Smooth muscle cell of the umbilical artery (primary cell): ENCODE measurements at places on chromosomes 3 and 15. TPM values are rescaled to one million over a fixed set of nuclear protein-coding genes. Genes with fewer than 3 reads are reported as not detected.

The ARPIN gene
- 7.4 and 8.6 TPM in 2 replicates for total RNA-seq

The C3orf33 gene
- 2.9 and 3.3 TPM in 2 replicates for total RNA-seq

The PRSS50 gene
- total RNA-seq, result not detected in 2 replicates

The NANOGP8 gene
- total RNA-seq, result not detected in 2 replicates

The DGKG gene
- total RNA-seq, result 3.9 and 6.7 TPM in 2 replicates

The GP9 gene
- total RNA-seq, result not detected in 2 replicates

The SACM1L gene
- 39.5 and 67.6 TPM in 2 replicates for total RNA-seq

The DPPA4 gene
- not detected in 2 replicates for total RNA-seq
